Adrenal gland (tissue), 19 donors: ENCODE measurements at places on chromosomes 2 and 18.

- no peak for DNase-seq
Measured at GRCh38 chr18:26468931-26469340, 79.4 kb downstream of the KCTD1 start.

GRCh38 chr2:160752475-160753330 is 259.1 kb upstream of the RBMS1 start:
- no peak for DNase-seq

DNA sequence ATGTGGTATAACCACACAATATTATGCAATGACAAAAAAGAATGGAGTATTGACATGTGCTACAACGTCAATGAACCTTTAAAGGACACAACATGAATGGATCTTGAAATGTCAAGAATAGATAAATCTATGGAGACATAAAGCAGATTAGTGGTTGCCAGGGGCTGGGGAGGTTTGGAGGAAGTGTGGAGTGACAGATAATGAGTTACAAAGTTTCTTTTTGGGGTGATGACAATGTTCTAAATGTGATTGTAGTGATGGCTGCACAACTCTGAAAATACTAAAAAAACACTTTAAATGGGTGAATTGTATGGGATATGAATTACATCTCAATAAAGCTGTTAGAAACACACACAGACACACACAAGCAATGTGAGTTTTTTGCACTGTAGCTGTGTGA is 37.4 kb upstream of the C1D start:
- no peak for DNase-seq

DNA sequence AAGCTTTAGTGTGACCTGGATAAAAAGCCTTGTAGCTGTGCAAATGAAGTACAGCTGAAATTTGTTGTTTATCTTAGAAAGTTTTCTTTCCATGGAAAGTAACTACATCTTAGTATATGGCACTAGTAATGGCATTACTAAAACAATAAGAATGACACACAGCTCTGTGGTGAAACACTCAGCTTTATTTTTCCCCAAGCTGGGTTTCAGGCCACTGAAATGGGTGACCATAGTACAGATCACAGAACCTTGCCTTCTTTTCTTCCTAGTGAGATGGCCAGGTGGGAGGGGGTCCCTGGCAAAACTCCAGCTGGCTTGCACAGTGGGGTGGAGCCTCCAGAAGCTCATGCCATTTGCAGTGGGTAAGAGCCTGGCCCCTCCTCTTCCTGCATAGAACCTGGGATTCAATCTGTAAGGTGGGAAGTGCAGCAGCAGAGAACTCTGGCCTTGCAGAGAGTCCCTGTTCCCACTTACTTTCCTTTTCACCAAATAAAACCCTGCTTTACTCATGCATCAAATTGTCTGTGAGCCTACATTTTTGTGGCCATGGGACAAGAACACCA is 17.6 kb upstream of the GRP start:
- DNase-seq: no peak

DNA sequence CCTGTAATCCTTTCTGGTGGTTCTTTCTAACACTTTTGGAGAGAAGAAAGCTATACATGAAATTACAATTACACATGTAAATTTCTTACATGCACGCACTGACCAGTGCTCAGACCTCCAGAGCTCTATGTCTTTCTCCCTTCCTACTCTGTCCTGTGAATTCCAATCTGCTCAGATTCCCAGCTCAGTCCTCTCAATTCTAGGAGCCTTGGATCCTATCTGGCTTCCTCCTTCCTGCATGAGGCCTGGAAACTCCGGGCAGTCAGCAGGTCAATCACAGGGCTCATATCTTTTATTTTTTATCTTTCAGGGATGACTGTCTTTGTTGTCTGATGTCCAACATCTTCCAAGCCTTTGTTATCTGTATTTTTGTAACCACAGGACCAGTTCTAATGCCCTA is 56.0 kb downstream of the NEURL3 start:
- no peak for DNase-seq

DNA sequence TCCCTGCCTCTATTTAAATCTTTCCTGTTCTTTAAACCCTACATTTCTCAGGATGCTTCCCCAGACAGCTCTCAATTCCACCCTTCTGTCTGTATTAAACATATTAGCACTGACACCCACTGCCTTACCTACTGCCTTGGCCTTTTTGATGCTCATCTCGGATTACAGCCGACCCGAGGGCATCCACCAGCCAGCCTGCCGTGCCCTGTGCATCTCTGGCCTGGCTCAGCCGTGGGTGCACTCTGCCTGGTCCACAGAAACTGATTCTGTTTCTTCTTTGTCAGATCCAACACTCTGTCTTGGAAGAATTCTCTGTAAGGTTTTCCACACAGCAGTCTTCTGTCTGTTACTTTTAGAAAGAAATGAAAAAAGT is 27.2 kb downstream of the TANC1 start:
- no peak for DNase-seq

DNA sequence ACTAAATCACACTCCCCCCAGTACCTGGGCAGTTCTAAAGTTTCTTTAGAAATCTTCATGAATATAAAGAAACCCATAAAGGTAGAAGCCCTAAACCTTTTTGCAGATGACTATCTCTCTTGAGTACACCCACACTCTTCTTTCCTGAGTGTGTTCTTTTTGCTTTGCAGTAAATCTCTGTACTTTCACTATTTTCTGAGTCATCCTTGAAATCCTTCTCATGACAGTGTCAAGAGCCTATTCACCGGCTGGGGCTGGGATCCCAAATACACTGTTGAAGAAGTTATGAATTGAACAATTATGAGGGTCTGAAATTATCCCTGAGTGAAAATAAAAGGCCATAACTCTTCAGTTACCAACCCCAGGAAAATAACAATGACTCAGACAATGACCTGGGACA is 133.9 kb upstream of the CCDC195 start:
- no peak for DNase-seq

GRCh38 chr2:95353055-95353575 is 49.4 kb upstream of the FAHD2A start:
- no peak for DNase-seq

- DNase-seq: no peak
Measured at GRCh38 chr2:234796045-234796591, 155.7 kb upstream of the SH3BP4 start.

DNA sequence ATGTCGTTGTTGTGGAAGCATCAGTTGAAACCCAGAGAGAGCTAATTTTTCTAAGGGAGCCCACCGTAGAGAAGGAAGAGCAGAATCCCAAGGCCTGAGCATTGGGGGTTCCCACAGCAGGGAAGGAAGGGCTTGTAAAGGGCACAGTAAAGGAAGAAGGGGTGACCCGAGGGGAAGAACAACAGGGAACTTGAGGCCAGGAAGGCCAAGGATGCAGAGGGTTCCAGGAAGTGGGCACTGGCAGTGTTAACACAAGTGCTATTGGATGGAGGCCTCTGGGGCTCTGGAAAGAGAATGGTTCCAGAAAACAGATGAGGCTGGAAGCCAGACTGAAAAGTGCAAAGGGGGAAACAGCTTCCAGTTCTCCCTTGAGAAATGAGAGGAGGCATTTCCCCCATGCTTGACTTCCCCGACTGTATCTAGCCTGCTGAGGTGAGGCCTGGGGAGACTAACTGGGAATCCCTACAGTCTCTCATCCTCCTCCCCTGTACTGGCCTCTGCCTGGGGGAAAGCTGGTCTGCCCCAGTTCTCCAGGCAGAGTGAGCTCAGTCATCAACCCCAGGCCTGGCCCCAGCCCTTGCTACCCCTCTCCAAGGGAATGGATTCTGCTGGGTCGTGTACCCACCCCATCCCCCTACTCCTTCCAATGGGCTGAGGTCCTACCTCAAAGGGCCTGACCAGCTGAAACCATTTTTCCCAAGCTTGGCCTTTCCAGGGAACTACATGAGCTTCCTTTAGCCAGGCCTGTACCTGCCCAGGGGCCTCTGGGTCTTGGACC is 43.2 kb upstream of the MRPL33 start:
- DNase-seq: no peak

DNA sequence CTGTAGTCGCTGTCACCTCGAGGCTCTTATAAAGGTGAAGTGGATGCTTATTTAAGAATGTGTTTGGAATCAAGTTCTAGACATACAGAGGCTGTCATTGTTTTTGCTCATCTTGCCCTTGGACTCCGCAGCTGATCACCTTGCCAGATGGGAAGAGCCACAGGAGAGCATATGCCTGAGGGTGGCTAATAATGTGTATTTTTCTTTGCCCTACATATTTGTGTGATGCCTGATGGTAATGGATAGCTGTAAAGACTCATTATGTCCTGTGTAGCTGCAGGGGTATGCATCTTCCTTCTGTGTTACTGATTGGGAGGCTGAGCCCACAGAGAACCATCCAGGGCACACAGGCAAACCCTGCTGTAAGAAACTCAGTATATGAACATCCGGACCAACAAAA is 61.7 kb downstream of the PRKCE start:
- no peak for DNase-seq
